ENCODE measurements at places on chromosomes 4 and X.
A peak's percentile ranks its signal among the peaks of the same experiment; 100 is the strongest.

GRCh38 chr4:41148292-41148691 is 66.0 kb downstream of the APBB2 start:
- DNase-seq, result no peak

GRCh38 chr4:189305500-189305899 is 635.2 kb upstream of the FRG1 start:
- no peak for DNase-seq

DNA sequence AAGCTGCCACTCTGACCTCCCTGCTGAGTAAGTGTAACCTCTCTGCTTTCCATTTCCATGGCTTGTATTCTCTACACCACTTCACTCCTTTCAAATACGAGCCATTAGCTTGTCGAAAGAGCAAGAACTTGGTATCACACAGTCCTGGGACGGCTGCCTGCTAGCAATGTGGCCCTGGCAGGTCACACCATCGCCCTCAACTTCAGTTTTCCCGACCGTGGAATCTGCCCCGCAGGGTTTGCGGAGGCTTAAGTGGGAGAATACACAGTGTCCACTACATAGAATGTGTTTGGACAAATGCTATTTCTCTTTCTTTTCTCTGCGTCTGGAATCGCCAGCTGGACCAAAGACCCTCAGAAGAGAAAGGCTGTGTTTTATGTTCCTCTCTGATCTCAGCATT is 78.6 kb upstream of the STOX2 start:
- DNase-seq, result no peak

DNA sequence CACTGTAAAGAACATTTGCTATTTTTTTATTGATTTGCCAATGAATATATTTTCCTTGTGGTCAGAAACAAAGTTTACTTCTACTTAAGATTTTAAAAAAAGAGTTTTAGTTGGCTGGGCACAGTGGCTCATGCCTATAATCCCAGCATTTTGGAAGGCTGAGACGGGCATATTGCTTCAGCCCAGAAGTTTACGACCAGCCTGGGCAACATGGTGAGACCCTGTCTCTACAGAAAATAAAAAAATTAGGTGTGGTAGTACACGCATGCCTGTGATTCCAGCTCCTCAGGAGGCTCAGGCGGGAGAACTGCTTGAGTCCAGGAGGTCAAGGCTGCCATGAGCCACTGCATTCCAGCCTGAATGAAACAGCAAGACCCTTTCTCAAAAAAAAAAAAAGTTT is 36.8 kb downstream of the LRP2BP start:
- DNase-seq, result no peak

- no peak for DNase-seq
Measured at GRCh38 chr4:11566444-11567022, 137.8 kb upstream of the HS3ST1 start.

DNA sequence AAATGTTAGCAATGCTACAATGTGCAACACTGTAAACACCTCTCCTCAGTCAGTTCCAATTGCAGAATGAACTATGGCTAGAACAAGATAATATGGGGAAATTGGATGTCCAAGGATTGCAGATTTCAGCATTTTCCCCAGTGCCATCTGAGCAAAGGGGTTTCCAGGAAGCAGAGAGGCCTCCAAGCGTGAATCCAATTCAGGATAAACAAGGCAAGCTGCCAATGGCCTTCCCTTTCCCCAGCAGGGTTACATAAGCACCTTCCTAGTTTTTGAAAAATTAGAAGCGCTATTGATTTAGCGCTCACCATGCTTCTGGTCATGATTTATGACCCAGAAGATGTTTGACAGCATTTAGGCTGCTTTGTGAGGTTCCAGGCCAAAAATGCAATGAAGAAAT is 223.0 kb upstream of the GATB start:
- DNase-seq, result peak; percentile 94

- peak; percentile 88 for DNase-seq
Measured at GRCh38 chrX:39065051-39065871, 264.0 kb downstream of the MID1IP1 start.

DNA sequence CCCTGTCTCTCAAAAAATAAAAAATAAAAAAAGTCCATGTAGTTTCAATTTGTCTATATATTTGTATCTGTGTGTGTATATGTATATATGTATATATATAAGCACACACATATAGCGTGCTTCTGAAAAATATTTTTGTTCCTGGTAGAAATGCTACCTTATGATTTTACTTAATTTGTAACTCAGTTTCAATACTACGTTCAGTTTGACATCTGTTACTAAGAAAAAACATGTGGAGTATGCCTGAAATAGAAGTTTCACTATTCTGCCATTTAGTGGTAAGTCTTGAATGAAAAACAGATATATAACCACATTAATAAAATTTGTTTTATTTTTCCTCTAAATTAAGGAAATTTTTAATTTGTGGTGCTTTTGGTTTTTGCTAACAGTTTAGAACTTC is 14.2 kb downstream of the FSTL5 start:
- DNase-seq, result no peak

GRCh38 chrX:149939655-149939904 is 1.3 kb upstream of the EOLA2 start:
- no peak for DNase-seq

GRCh38 chr4:109890076-109890475 is 22.6 kb upstream of the EGF start:
- no peak for DNase-seq

DNA sequence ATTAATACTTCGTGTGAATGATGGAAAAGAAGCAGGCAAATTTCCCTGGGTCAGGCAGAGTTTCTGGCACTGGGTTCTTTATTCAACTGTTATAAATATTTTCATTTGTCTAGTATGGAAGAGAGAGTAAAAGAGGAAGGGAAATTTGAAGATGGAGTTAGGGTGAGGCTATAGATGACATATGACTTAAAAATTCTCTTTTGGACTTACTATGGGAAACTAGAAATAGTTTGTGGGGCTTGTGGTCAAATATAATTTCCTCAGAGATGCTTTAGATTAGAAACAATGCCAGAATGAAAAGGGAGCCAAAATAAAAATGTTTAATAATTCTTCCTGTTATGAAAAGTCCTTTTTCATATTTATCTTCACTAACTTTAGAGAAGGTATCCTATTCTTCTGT is 103.2 kb downstream of the GC start:
- DNase-seq, result no peak

DNA sequence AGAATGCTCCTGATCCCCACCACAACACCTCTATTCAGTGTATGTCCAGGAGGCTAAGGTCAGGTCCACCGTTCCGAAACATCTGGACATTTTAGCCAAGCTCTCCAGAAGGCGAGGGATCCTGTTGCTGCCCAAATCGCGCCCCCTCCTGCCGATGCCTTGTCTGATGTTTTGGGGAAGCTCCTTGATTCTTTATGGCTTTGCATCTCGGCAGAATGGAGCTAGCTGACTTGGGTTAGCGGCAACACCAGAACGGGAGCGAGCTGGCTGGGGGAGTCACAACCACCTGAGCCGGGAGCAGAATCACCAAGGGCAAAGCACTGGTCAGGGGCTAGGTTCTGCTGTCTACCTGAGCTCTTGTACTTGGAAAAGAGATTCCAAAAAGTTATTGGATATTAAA is 6.6 kb upstream of the POU3F4 start:
- DNase-seq, result no peak

DNA sequence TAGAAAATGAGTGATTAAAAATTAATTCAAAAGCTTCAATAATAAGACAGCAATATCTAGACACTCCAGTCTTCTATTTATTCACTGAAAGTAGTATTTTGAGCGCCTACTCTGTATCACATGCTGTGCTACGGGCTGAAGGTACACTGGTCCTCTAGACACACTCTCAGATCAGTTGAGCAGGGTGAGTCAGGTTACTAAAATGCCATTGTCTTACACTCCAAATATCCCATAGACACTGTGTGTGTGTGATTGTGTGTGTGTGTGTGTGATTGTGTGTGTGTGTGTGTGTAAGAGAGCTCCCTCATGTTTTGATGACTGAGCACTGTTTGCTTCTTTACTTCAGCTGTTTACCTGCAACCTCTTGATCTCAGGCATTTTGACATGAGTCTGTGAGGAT is 342.8 kb upstream of the BOD1L1 start:
- DNase-seq, result no peak

DNA sequence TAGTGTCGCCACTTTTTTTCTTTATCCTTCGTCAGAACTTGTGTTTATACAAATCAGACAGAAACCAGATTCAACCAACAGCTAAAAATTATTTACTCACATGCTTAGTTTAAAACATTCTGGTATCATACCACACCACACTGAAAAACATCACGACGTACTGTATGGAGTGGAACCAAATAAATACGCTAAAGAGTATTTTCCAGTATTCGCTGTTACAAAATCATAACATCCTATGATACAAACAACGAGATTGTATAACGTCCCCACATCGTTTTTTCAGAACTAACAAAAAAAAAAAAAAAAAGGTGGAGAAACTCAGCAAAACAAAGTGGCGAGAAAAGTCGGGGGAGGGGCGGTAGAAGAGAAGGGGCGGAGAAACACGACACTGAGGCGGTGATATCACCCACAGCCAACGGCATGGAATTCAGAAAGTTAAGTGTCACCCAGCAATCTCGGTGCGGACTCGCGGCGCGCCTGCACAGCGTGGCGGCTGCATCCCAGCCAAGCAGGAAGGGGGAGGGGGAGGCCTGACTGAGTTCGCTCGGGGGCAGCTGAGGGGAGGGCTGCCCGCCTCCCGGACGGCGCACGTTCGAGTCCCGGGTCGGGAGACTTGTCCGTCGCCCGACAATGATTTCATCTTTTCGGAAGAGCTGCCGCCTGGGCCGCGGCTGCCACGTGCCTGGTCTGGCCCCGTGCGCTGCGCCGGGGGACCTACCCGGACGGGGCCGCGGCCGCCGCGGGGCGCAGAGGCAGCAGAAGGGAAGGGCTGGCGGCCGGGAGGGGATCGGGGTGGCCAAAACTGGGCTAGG is 920 bp downstream of the SETD7 start:
- DNase-seq, result peak; percentile 75

Measured in G401 (cell line).